Cortex of kidney (tissue), 1 donor: ENCODE measurements at places on chromosomes 1 and 21.

- no peak for DNase-seq
Observed at GRCh38 chr1:118989006-118989815, 1.1 kb upstream of the TBX15 start.

DNA sequence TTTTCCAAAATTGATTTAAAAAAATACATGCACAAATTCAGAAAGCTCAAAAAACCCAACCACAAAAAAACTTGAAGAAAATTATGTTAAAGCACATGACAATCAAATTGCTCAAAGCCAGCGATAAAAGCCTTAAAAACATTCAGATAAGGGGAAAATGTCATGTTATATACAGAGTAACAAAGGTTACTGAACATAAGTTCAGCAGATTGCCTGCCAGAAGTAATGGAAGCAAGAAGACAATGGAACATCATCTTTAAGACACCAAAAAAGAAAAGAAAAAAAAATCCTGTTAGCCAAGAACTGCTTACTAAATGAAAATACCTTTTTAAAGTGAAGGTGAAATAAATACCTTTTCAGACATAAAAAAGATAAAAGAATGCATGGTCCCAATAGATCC, 147.2 kb upstream of the SGIP1 start:
- no peak for DNase-seq

- no peak for DNase-seq
Observed at GRCh38 chr1:145918144-145918991, at the start of gene PEX11B. PEX11B (minus strand) TSS chr1:145918717; CDS start chr1:145918688, 29 bp downstream.

GRCh38 chr1:166351676-166352075, 184.9 kb upstream of the FAM78B start:
- DNase-seq: no peak

GRCh38 chr1:241391926-241392710, 35.1 kb upstream of the RGS7 start:
- no peak for DNase-seq

DNA sequence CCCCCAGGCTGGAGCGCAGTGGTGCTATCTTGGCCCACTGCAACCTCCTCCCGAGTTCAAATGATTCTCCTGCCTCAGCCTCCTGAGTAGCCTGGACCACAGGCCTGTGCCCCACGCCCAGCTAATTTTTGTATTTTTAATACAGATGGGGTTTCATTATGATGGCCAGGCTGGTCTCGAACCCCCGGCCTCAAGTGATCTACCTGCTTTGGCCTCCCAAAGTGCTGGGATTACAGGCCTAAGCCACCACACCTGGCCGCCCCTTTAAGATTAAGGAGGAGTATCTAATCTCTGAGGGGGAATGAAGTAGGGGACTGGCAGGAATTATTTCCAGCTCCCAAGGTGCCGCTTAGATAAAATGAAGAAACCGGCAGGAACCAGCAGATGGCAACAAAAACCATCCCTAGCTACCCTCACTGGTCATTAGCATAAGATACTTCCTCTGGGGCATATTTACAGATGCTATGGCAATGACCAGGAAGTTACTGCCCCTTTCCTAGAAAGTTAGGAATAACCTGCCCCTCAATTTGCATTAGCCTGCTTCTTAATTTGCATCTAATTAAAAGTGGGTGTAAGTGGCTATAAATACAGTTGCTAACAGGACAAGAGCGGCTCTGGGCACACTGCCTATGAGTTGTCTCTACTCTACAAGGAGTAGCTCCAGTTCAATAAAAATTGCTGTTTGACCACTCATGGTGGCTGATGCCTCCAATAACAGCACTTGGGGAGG, 7.1 kb upstream of the NSUN4 start:
- no peak for DNase-seq

DNA sequence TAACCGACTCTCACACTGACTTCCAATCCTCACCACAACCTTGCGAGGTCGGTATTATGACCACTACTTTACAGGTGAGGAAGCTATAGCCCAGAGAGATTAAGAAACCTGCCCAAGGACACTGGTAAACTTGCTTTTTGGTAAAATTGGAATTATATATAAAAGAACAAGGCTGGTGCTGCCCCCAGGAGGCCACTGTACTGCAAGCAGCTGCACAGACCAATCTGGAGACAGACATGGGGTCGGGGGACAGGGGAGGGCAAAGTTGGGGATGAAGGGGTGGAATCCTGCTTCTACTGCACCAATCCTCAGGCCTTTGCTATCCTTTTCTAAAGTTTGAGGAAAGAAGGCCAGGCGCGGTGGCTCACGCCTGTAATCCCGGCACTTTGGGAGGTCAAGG, 280.8 kb downstream of the SPATA17 start:
- no peak for DNase-seq

DNA sequence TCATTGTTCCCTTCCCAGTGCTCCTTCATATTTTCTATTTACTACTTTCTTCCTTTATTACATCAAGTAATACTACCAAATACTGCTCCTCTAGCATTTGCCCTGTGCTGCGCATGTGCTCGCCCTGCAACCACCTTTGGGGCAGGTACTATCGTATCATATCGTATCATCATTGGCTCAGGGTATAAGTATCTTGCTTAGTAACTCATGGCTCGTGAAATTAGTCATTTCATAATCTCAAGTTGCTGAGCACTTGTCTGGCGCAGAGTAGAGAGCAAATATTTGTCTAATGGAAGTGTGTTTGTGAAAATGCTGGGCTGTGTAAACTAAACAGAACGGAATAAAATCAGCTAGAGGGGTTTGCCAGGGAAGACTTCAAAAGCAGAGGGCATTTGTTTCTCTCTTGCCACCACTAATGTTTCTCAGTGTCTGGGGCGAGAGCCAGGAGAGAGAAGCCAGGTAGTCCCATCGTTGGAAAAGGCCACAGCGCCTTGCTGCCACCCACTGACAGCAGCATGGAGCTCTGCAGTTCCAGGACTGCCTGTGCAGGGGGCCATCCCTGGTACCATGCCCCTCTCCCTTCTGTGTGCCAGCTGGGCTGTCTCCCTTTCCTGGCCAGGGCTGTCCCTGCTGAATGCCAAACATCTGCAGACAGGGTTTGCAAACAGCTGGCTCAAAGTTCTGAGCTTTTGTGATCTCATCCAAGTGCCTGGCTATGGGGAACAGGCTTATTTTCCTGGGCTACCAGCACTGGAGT, 20.0 kb upstream of the CPT2 start:
- no peak for DNase-seq
